ENCODE measurements at places on chromosomes 4 and X.

DNA sequence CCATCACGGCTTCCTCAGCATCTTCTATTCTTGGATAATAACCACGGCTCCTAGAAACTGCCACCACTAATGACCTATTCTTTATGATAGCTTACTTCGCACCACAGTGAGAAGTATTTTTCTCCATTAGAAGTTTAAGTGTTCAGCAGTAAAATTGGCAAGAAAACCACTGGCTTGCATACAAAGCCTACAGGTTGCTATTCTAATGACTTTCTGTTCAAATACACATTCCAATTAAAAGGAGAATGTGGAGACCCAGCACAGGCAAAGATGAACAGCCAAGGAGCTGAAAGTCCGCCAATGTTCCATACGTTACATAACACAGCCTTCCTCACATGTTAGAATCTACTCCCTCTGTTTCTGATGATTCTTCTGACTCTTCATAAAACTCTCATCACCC, 875.0 kb upstream of the PRKX start:
- DNase-seq, result peak; percentile 0

- peak; percentile 2 for DNase-seq
These were observed 935.2 kb downstream of the TRAM1L1 start for GRCh38 chr4:116150152-116150551.

- no peak for DNase-seq
These were observed 47.7 kb downstream of the PRPS1 start for GRCh38 chrX:107675823-107676555.

GRCh38 chr4:75698162-75698962, 25.2 kb upstream of the G3BP2 start:
- no peak for DNase-seq

GRCh38 chrX:1222531-1223241, 10.2 kb upstream of the CRLF2 start:
- DNase-seq, result no peak

DNA sequence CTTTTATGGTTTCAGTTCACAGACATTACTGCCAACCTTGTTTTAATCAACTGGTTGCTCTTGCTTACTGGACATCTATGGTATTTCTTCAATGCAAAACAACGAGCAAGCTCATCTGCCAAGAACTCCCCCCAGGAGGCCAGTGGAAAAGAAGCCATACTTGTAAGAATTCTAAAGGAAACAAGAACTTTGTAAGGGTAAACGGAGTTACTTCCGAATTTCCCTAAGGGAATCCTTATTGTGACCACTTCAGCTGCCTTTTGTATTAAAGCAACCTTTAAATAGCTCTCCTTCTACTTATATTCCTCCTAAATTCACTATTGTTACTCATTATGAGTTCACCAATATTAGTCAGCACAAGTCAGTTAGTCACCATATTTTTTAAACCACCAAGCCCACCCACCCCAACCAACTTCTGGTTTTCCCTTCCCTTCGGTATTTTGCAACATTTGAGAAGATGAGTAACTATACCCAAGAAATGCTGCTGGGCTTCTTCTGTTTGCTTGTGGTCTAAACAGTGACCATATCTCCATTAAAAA, 602.8 kb upstream of the DIPK2B start:
- peak; percentile 89 for DNase-seq

DNA sequence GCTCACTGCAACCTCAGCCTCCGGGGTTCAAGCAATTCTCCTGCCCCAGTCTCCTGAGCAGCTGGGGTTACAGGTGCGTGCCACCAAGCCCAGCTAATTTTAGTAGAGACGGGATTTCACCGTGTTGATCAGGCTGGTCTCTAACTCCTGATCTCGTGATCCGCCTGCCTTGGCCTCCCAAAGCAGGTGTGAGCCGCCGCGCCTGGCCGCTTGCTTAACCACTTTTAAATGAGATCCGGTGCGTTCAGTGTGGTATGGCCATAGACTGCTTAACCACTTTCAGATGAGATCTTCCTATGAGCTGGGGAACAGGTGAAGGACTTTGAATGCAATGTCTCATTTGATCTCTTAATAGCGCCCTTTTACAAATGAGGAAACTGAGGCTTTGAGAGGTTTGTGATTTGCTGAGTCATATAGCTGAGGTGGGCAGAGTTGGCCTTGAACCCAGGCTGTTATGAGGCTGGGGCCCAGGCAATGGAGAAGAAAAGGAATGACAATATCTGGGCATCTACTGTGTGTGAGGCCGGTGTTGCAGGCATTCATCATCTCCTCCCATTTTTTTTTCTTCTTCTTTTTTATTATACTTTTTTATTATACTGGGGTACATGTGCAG, 41.9 kb upstream of the NSG1 start:
- no peak for DNase-seq

DNA sequence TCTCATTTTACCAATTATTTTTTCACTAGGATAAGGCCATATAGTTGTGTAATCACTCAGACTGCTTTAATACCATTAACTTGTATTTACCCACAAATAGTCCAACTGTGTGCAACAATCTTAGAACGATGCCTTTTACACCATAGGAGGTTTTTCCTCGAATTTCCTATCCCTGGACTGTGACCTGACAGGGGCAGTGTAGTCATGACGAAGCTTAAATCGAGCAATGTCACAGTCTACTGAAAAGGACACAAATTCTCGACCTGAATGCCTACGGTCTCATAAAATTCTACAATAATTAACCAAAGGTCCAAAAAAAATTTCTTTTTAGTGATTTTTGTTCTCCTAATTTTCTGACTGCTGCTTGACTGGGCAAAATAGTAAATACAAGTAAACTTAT, 208.9 kb downstream of the ADAMTS3 start:
- no peak for DNase-seq

DNA sequence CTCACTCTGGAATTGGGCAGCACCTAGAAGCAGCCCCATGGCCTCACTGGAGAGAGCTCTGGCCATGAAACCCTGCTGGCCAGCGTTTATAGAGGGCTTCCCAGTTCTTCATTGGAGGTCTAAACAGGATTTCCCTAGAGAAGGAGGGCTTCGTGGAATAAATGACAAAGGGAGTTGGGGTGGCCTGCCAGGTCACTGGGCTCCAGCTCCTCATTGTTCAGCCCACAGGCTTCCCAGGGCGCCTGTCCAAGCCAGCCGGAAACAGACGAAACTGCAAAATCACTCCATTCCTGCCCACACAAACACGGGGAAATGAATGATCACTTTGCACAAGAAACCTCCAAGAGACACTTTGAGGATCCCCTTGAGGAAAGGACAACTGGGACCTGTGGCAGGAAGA, 189.7 kb downstream of the TSPAN5 start:
- peak; percentile 83 for DNase-seq

DNA sequence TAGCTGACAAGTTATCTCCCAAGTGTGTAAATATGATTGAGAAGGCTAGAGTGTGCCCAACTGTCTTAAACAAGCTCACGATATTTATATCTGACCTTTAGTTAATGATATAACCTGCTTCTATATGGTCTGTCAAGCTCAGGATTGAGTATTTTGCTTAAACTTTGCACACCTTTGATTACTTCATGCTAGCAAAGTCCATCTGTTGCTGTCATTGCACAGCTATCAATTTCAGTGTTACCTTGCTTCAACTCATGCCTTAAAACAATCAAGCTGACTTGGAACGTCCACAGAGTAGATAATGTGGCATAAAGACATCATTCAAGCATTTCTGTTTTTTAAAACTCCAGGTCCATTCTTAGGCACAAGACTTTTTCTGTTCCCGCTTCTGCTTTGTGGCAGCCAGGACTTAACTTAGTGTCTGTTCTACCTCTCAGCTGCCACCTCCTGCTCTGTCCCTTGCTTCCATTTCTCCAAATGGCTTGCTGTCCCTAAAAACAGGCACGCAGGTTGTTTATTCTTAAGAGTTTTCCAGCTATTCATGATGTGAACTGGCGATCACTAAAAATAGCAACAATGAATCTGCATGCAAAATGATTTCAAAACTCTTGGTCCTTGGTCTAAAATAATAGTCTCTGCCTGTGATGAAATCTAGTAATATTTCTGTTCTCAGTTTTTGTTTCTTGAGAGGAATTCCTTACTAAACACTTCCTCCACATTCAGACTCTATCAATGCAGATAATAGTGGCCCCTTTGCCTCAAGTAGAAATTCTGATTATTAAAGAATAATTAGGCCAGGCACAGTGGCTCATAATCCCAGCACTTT, 16.3 kb upstream of the NEIL3 start:
- no peak for DNase-seq

DNA sequence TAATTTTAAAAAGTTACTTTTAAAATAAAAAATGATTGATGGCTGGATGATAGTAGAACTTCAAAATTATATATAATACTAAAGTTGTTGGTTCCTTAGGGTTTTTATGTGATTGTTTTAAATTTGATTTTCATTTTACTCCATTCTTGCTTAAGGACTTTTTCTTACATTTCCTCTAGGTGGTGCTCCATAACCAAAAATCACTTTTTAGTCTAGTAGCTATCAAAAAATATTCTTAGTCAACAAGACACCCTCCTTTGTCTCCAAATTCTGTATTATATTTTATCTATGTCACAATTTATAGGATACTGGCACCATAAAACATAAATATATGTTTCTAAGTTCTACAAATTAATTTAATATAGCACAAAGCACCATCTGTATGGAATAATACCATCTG, 67.2 kb upstream of the BRWD3 start:
- peak; percentile 10 for DNase-seq

- no peak for DNase-seq
These were observed 61.0 kb downstream of the CHST7 start for GRCh38 chrX:46634577-46634976.

GRCh38 chr4:162364651-162365050, 200.9 kb upstream of the FSTL5 start:
- no peak for DNase-seq

DNA sequence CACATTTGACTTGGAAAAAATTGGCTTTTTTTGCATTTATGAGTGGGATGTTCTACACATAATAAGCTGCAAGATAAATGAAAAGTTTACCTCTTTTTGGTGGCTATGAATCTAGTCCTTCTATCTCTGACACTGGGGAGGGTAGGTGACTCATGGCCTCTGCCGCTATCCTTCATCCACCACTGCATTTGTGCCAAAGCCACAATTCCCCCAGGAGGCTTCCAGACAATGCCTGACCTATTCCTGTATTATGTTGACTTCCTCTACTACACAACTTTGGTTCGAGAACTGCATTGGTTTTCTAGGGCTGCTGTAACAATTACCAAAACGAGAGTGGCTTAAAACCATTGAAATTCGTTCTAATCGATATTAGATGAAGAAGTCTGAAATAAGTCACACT, 245.6 kb downstream of the TRAM1L1 start:
- peak; percentile 23 for DNase-seq

- no peak for DNase-seq
These were observed 234.8 kb downstream of the SCFD2 start for GRCh38 chr4:53130896-53131561.

DNA sequence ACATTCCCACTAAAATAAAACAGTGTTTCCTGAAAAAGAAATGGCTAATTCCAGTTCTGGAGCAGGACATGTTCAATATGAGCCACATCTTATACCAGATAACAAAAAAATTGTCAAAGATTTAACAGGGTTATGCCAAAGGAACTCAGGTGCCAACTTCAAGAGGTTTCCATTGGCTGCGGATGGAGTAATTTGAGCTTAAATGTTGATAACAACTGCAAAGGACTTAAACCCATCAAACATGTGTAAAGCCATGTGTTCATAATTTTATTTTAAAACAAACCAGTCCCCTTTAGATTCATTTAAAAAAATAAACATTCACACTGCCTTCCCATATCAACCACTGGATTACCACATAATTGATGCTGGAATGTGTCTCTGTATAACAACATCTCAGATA, 156.4 kb upstream of the PCDH18 start:
- no peak for DNase-seq

Measured in muscle of back (tissue), 13 donors.